Regular cardiac myocyte (primary cell): ENCODE measurements at places on chromosomes 4 and X. TPM values are rescaled to one million over a fixed set of nuclear protein-coding genes. Genes with fewer than 3 reads are reported as not detected.

The EOLA2 gene
- 16.9 and 29.1 TPM in 2 replicates for total RNA-seq

The KDR gene
- 8.7 and 33.7 TPM in 2 replicates for total RNA-seq

The NUDT6 gene
- total RNA-seq = 7.1 and 9.9 TPM in 2 replicates

The FREM3 gene
- under 0.01 TPM in 2 replicates for total RNA-seq

The DDX53 gene
- total RNA-seq = not detected in 2 replicates

The MAGEC2 gene
- total RNA-seq = 0.28 TPM in 1 of 2 replicates, not detected in the other

The S100G gene
- not detected in 2 replicates for total RNA-seq

The PABPC1L2B gene
- total RNA-seq = not detected in 2 replicates

The ZNF718 gene
- total RNA-seq = 4.5 and 6.9 TPM in 2 replicates

The SOX3 gene
- not detected in 2 replicates for total RNA-seq

The NAP1L5 gene
- total RNA-seq = 9.3 and 12.3 TPM in 2 replicates

The ZFYVE28 gene
- 8.8 and 11.3 TPM in 2 replicates for total RNA-seq

The SMC1A gene
- 8.2 and 33.9 TPM in 2 replicates for total RNA-seq

The TECRL gene
- not detected in 2 replicates for total RNA-seq

The CXorf51A gene
- total RNA-seq = not detected in 2 replicates
